ENCODE measurements at places on chromosomes 16 and 17.

- DNase-seq = no peak
Observed at GRCh38 chr17:17726458-17727060, 45.3 kb downstream of the RAI1 start.

DNA sequence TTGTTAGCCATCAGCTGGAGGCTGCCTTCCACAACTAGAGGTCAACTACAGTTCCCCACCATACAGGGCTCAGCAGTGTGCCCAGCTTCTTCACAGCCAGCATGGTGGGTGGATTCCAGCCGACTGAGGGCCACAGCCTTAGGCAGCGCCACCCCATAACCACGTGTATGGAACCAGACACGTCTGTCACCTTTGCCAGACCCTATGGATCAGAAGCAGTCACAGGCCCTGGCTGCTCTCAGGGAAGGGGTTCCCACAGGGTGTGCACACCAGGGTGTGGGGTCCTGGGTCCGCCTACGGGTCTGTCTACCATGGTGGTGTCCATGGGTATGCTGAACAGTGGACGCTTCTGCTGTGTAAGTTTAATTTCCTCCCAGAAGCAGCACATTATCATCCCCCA, 265.0 kb upstream of the FOXF1 start:
- DNase-seq = no peak

DNA sequence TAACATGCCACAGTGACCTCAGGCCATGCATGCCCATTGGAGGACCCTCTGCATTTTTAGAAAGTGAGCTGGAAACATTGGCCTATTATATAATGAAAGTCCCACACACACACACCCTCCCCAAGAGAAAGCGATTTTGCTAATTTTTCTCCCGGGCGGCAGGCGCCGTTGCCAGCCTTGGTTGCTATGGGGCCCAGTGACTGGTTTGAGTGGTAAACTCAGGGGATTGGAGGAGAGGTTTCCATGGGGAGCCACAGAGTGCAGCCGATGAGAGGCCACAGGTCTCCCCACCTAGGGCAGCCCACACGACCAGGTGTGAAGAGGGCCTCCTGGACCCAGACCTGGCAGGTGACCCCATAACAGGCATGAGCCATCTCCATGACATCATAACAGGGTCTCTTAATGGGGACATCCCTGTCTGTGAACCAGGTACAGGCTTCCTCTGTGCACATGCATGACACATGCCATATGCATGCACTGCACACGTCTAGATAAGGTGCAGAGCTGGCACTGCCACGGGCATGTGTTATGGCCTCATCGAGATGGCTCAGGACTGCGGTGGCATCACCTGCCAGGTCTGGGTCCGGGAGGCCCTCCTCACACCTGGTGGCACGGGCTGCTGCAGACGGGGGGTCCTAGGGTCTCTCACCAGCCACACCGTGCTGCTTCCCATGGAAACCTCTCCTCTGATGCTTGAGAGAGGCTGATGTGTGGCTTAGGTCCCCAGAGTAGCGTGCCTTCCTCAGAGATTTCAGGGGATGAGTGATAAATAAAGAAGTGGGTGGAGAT, 144.1 kb downstream of the RBFOX3 start:
- DNase-seq = no peak

- DNase-seq = no peak
Observed at GRCh38 chr16:73086108-73086507, 38.2 kb upstream of the ZFHX3 start.

DNA sequence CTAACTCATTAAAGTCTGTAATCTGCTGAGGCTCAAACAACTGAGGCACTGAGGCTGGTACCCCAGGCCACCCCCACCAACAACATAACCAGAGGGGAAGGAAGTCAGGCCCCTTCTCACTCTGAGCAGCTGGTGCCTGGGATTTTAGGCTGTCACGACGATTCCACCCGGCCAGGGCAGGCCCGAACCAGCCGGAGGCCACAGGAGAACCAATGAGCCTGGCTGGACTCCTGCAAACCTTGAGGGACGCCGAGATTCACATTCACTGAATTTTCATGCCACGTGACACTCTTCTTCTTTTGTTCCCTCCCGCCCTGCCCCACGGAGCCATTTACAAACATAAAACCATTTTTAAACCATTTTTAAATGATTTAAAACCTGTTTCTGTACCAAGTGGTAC, 48.1 kb downstream of the RPH3AL start:
- DNase-seq = no peak

All from Daoy (cell line).